ENCODE measurements at places on chromosomes 2 and 18. TPM values are rescaled to one million over a fixed set of nuclear protein-coding genes. Genes with fewer than 3 reads are reported as not detected.
A peak's percentile ranks its signal among the peaks of the same experiment; 100 is the strongest.

The PSMA8 gene
- total RNA-seq = not detected

DNA sequence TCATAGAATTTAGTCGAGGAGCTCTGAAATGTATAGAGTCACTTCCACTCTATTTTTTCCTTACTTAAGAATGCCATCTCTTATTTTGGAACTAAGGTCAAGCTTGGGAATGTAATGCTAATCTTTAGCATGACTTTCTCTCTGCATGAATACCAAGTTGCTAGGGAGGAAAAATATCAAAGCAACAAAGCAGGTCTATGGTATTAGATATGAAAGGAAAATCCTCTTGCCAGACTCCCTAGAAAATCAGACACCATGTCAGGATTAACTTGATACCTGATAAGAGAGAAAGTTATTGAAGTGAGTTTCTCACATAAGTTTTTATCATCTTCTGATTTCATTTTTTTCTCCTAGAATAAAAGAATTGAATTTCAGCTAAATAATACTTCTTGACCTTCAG lies 341.7 kb upstream of the ZNF804A start:
- ATAC-seq = no peak

DNA sequence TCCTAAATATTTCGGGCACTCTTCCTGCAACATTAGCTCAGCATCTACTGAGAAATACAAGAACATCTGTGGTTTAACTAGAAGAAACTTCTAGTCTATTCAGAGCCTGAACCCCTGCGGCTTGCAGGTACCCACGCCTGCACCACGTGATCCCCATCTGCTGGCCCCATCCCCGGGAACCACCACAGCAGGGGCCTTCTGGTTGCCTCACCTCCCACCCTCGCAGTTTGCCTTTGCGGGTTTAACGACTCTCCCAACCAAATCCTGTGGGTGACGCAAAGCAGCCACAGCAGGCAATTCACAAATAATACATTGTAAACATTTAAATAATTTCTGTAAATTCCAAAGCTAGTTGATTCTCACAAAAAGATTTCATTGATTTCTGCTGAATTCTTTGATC lies 90.2 kb upstream of the TMEM18 start:
- no peak for ATAC-seq

GRCh38 chr2:5696404-5696944 lies 4.3 kb downstream of the SOX11 start:
- no peak for ATAC-seq

GRCh38 chr18:67783196-67783946 lies 266.9 kb upstream of the DSEL start:
- peak; percentile 89 for ATAC-seq

GRCh38 chr18:51192026-51192425 lies 5.5 kb downstream of the MEX3C start:
- no peak for ATAC-seq

DNA sequence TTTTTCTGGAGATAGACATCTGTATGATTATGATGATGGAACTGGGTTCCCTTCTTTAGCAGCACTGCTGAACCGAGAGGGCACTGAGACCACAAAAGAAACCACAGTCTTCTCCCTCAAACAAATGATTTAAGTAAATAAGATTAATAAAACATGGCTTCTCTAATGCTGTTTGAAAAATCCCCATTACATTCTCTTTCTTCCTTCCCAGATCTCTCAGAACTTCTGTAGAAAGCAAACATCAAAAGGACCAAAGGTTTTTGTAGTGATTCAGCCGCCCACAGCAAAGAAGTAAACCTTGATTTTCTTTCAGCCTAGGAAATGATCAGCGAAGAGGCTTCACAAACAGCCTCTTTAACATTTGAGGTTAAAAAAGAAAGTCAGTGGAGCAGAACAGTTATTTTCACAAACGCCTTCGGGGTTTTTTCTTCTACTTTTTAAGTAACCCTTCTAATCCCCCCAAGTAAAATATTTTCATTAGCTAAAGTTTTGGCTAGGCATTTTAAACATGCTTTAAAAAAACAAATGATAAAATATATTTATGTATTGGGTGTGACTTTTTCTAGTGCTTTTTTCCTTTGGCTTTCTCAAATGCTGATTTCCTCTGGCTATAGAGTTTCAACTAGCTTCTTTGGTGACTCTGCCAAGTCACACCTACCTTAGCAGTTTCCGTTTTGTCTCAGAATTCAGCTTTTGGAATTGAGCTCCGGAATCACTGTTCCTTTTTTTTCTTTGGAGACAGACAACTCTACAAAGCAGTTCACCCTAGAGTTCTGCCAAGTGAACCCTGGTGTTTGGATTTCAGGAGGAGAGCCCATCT lies 89.6 kb downstream of the UPP2 start:
- no peak for ATAC-seq

The VWA3B gene
- total RNA-seq = 0.43 TPM

GRCh38 chr2:165070076-165070475 lies 114.8 kb upstream of the SLC38A11 start:
- peak; percentile 33 for ATAC-seq

DNA sequence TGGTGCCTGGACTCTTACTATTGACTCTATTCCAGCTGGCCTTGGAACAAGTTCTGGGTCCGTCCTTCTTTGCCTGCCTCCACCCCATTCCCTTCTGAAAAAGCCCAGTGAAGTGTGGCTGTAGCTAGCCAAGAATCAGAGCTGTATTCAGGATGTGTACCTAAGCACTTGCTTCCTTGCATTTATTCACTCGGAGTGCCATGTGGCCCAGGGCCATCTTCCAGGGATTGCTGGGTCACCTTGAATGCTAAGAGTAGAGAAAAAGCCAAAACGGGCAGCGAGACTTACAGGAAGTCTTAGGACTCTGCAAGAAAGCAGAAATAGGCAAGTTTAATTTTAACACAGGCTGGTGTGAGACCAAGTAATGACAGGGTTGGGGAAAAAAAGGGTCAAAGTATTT lies 4.1 kb downstream of the ITGA6 start:
- no peak for ATAC-seq

- ATAC-seq = no peak
These were observed 48.2 kb upstream of the CNGA3 start for GRCh38 chr2:98297817-98298682.

The PLGLB1 gene
- 1.7 TPM for total RNA-seq

DNA sequence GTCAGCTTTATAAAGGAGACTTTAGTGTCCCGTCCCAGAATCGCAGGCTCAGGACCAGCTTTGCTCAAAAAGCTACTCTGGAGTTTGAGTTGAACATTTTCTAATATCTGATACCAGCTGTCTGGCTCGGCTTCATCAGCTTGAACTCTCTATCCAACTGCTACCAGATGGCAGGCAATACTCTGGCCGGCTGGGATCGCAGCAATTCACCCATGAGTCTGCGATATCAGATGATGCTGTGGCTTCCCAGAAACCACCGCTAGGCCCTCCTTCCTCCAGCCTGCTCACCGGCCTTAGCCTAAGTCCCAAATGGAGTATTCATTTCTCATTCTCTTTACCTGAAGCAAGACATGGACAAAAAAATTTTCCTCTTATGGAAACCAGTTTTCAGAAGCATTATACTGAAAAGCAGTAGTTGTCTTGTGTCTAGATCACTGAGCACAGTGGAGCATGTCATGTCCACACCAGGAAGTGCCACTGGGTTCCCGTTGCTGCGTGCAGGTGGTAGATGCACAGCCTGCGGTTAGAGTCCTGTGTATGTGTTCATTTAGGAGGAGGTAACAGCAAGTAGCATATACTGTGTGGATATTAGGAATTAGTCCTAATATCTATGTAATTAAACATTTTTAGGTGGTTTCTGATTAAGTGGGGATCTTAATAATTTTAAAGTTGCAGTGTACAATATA lies 162.0 kb upstream of the SOX11 start:
- ATAC-seq = no peak

DNA sequence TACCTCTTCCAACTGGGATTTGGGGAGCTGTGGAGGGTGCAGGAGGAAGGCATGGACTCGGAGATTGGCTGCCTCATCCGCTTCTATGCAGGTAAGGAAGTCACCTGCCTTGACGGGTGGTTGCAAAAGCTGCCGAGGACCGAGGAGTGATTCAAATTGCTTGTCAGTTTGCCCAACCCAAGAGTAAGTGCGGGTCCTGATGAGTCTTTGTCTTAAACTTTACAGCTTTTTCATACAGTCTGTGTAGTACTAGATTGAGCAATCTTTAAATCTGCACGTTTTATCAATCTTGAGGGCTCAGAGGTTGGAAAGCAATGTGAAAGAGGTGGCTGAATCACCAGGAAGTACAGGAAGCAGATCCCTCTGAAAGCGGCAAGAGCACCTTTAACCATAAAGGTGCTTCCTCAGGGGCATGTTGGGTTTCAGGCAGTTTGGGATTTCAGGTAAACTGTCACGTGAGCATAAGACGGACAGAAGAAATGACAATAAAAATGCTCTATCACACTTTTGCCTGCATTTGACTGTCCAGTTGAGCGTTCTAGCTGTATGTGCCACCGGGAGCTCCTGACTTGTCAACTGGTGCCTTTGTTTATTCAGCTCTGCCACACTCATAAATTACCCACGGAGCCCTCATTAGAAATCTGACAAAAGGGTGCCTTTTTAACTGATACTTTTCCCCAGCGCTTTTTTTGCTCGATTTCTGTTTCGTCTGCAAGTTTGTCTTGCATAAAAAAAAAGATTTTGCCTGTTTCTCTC lies 2.0 kb downstream of the PHLPP1 start:
- ATAC-seq = no peak

GRCh38 chr2:111194835-111195621 lies 74.3 kb downstream of the BCL2L11 start:
- ATAC-seq = peak; percentile 36

The FBXO48 gene
- 1.4 TPM for total RNA-seq

DNA sequence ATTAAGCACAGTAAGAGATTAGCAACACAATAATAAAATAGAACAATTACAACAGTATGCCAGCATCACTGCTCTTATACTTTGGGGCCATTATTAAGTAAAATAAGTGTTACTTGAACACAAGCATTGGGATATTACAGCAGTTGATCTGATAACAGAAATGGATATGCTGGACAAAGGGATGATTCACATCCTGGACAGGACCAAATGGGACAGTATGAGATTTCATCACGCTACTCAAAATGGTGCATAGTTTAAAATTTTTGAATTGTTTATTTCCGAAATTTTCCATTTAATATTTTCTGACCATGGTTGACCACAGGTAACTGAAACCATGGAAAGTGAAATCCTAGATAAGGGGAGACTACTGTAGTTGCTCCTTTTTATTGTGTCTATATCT lies 138.2 kb downstream of the UBR3 start:
- no peak for ATAC-seq

DNA sequence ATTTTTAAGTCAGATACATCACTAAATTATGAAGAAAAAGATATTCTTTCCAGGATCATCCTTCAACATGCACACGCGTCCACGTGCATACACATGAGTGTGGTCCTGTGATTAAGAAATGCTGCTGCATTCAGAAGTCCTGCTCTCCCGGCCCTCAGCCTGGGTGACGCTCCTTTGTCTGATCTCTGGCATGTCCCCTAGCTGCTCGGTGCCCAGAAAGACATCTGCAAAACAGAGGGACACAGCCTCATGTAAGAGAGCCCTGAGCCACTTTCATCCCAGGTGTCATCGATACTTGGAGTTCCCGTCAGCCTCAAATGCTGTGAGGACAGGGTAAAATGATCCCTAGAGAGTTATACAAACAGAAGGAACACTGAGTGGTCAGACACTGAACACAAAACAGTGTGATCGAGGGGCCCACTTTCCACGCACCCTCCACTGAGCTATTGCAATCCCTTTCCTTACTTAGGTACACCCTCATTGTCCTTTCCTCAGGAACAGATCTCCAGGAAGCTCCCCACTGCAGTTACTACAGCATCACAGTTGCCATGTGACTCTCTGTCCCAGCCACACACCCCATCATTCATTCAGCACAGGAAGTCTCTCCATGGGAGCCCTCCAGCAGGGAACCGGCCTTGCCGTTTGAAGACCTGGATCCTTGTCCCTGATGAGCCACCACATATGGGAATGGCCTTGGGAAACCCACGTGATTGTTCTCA lies 32.1 kb downstream of the CRACDL start:
- no peak for ATAC-seq

DNA sequence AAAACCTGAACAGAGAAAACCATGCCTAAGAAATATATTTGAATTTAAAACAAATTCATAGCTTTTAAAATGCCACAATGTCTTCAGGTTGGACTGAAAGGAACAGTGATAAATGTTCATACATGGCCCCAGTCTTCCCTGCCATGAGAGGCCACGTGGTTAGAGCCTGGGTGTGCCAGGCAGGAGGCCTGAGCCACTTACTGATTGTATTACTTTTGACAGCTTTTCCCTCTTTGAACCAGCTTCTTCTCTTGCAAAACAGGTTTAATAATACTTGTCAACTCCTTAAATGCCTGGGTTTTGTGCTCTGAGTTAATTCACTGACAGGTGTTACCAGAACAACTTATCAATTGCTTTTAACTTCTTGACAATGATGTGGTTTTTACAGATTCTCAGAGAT lies 27.0 kb downstream of the RBKS start:
- ATAC-seq = no peak

The CPS1 gene
- 15.6 TPM for total RNA-seq

The SLC23A3 gene
- total RNA-seq = 0.41 TPM

DNA sequence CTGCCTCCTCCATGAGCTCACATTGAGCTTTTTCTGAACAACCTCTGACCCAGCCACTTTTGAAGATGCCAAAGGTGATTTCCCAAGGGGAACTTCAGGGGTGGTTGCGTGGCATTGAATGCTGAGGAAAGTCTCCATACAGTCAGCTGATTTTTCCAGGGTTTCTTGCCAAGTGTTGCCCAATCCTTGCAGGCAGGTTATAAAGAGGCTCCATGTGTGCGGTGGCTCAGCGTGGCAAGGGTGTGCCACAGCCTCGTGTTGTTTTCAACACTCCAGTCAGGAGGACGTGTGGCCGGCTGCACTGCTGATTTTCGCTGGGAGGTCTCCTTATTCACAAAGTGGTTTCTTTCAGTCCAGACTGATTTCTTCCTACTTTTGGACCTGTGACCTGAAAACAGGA lies 81.4 kb upstream of the GATA6 start:
- ATAC-seq = no peak

DNA sequence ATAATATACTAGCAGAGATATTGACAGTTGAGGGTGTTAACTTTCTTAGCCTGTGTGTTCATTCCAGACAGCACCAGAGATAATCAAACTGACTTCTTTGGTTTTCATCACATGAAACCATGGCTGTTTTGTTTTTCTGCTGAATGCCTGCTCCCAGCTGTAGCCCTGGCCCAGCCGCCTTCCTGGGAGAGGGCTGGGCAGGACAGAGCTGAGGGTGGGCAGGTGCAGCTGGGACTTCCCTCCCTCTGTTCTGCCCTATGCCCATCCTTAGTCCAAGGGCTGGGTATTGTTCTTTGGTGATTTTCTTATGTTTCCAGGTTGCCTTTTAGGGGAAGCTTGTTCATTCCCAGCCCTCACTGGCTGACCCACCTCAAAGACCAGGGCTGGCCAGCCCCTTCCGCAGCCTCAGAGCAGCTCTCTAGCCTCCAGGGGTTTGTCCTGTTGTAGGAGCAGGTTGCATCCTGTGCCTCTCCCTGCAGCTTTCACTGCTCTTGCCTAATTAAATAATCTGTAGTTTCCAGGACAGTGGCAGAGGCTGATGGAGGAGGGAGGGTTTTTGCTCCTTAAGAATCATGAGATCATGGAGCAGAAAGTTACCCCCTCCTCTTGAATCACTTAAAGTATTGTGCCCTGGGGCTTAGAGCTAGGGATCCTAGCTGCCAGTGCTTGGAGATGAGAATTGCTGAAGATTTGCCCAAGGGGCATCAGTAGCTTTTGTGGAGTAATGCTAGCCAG lies 61.4 kb downstream of the MTCL1 start:
- peak; percentile 81 for ATAC-seq

DNA sequence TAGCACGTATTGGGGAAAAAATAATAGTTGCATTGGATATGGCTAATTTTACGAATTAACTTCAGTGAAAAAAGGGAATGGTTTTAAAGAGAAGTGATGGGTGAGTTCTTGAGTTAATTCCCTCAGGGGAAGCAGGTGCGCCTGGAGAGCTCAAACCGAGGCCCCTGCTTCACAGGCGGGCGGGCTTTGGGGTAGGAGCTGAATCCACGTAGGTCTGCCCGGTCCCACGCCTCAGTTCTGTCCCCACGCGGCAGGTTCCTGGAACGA lies 44.1 kb downstream of the GORASP2 start:
- no peak for ATAC-seq

Measured in motor neuron (in vitro differentiated cells).